ENCODE measurements at places on chromosomes 11 and 22.
A peak's percentile ranks its signal among the peaks of the same experiment; 100 is the strongest.

DNA sequence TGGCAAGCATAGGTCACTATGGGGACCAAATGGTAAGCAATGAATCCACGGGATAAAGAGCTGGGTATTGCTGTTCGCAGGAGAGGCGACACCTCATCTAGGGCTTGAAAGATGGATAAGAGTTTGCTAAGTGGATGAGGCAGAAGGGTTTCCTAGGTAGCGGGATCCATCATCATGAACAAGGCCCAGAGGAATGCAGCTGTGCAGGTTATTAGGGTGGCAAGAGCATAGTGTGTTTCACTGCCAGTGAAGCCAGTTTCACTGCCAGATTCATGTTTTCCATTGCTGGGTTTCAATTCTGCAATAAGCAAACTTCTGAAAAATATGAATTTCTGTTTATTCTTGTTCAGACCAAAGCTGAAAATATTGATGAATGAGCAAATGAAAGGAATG is 27.2 kb downstream of the WEE1 start:
- no peak for DNase-seq

DNA sequence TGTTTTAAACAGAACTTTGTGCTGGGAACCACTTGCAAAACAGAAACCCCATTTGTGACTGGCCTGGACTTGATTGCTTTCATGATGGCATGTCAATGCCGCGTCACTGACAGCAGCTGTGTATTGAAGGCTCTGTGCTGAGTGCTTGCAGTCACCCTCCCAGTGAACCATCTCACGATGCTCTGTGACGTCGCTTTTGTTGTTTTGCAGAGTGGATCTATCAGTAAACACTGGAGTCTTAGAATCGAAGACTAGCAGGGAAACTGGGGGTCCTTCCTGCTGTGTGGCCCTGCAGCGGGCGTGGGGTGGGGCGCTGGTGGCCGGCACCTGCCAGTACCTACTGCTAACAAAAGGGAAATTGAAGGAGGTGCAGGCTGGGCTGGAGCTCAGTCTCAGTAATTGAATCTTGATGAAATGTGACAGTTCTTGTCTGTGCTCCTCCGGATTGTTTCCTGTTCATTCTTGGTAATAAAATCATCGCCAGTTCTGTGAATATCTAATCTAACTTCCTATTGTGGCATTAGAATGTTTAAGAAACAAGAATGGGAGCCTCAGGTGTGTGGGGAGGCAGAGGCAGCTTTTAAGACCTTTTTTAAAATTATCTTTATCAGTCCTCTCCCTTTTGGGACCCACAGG is 50.5 kb upstream of the PARVG start:
- no peak for DNase-seq

GRCh38 chr11:40417627-40418026 is 1041.8 kb downstream of the LRRC4C start:
- no peak for DNase-seq

GRCh38 chr11:7020183-7020917 is at the start of the genes NLRP14 and ZNF214:
TSS of gene NLRP14 (plus strand) at chr11:7020479. CDS start at chr11:7038587, 18,108 bp downstream.
TSS of gene ZNF214 (minus strand) at chr11:7020346. CDS start at chr11:7002835, 17,511 bp downstream.
- DNase-seq, result no peak

- DNase-seq, result no peak
Measured at GRCh38 chr11:47510209-47510608, 42.7 kb downstream of the CELF1 start.

DNA sequence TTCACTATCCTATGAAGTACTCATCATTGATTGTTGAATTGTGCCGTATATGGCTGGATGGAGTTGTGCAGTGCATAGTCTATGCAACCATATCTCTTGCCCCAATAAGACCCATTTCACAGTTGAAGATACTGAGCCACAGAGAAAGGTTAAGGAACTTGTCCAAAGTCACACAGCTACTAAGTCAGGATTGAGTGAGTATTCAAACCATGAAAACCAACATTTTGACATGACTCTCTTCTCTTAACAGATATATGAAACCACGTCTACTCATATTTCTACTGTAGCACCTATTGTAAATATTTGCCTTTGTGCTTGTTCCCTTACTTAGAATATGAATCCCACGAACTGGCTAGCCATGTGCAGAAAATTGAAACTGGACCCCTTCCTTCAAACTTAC is 58.1 kb downstream of the MAML2 start:
- DNase-seq, result no peak

- DNase-seq, result no peak
Measured at GRCh38 chr11:86374586-86374985, at the start of gene CCDC81. TSS of gene CCDC81 (plus strand) at chr11:86374887. CDS start at chr11:86375164, 277 bp downstream.

- DNase-seq, result no peak
Measured at GRCh38 chr11:1844221-1845094, 5.7 kb downstream of the TNNI2 start.

- DNase-seq, result no peak
Measured at GRCh38 chr22:48427731-48428211, 1399.9 kb downstream of the BRD1 start.

GRCh38 chr22:38802671-38803121 is 8.8 kb upstream of the DNAL4 start:
- no peak for DNase-seq

DNA sequence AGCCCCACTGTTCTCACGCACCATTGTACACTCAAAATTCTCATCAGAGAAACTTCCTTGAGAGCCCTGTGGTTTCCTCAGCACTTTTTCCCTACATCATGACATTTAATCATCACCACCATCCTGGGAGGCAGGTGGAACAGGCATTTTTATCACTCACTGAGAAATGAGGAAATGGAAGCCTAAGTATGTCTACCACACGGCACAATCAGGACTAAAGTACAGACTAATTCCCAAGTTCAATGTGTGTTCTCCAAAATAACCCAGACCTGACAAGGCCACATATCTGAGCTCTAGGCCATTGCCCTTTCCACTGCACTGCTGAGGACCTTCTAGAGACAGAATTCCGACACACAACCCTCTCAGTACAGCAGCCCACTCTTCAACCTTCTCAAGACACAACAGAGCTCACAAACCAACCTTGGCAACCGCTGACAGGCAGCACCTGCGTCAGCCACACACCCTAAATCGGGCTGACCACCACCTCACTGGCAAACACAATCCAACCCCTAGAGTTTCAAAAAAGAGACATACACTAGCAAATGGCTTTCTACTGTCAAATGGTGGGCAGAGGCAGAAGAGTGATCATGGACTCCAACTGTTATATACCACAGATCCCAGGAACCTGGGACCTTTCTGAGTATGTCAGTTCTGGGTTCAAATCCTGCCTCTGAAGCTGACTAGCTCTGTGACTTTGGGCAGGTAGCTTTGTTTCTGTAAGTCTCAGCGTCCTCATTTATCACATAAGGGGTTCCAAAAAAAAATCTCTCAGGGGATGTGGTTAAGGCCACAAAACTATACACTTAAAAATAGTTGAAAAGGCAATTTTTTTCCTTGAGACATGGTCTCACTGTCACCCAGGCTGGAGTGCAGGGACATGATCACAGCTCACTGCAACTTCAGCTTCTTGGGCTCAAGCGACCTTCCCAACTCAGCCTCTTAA is 16.3 kb downstream of the SMCO4 start:
- no peak for DNase-seq

- DNase-seq, result no peak
Measured at GRCh38 chr11:117366875-117367274, 39.2 kb downstream of the CEP164 start.

DNA sequence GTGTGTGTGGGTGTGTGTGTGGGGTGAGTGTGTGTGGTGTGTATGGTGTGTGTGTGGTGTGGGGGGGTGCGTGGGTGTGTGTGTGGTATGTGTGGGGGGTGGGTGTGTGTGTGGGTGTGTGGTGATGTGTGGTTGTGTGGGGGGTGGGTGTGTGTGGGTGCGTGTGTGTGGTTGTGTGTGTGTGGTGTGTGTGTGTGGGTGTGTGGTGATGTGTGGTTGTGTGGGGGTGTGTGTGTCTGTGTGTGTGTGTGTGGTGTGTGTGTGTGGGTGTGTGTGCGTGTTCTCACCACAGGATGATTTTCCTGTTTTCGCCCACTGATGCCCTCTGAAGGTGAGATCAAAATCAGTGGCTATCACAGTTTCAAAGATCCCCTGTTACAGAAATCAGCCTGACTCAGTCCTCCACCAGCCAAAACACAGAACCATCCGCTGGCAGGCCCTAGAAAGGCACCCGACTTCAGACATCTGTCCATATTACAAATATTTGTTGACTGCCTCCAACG is 24.7 kb downstream of the CPT1A start:
- no peak for DNase-seq

- DNase-seq, result no peak
Measured at GRCh38 chr11:120696597-120697218, 185.2 kb downstream of the GRIK4 start.

DNA sequence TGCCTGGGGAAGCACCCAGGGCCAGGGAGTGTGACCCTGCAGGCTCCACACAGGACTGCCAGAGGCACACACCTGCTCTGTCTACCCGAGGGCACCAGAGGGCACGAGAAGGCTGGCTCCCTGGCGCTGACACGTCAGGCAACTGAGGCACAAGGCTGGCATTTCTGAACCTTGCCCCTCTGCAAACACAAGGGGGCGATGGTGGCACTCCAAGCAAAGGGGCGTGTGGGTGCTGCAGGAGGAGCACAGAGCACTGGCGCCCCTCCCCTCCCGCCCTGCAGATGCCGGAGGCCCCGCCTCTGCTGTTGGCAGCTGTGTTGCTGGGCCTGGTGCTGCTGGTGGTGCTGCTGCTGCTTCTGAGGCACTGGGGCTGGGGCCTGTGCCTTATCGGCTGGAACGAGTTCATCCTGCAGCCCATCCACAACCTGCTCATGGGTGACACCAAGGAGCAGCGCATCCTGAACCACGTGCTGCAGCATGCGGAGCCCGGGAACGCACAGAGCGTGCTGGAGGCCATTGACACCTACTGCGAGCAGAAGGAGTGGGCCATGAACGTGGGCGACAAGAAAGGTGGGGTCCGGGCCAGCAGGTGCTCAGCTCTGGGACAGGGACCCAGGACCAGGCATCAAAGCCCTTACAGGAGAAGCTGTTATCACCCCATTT is 20.8 kb upstream of the TXNRD2 start:
- peak; percentile 70 for DNase-seq

DNA sequence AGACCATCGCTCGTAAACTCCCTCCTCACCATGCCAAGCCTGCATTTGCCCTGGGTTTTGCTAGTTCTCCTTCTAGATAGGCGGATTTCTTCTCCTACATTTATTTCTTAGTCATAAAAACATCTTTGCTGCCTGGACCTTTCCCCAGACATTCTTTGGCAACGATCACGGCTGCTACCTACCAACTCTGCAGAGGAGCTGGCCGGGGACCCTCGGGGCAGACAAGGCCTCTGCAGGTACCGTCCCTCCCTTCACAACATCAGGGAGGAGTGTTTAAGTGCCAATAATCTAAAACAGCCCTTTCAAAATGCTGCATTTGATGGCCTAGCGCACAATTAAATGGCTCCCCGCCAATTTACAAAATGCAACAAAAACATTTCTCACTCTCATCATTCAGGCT is 34.4 kb downstream of the BRD1 start:
- no peak for DNase-seq

- DNase-seq, result no peak
Measured at GRCh38 chr11:92827132-92827531, 142.3 kb upstream of the MTNR1B start.

DNA sequence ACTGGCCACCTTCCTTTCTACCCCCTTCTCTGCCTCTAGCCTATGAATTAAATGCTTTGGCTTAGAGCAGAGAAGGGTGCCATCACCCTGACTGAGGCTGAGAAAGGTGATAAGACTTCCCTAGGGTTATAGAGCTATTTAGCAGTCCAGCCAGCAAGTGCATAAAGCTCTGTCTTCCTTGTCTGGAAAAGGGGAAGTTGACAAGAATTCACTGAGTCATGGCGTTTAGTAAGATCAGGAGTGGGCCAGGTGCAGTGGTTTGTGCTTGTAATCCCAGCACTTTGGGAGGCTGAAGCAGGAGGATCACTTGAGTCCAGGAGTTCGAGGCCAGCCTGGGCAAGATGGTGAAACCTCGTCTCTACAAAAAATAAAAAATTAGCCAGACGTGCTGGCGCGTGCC is 63.1 kb downstream of the LHFPL7 start:
- no peak for DNase-seq

DNA sequence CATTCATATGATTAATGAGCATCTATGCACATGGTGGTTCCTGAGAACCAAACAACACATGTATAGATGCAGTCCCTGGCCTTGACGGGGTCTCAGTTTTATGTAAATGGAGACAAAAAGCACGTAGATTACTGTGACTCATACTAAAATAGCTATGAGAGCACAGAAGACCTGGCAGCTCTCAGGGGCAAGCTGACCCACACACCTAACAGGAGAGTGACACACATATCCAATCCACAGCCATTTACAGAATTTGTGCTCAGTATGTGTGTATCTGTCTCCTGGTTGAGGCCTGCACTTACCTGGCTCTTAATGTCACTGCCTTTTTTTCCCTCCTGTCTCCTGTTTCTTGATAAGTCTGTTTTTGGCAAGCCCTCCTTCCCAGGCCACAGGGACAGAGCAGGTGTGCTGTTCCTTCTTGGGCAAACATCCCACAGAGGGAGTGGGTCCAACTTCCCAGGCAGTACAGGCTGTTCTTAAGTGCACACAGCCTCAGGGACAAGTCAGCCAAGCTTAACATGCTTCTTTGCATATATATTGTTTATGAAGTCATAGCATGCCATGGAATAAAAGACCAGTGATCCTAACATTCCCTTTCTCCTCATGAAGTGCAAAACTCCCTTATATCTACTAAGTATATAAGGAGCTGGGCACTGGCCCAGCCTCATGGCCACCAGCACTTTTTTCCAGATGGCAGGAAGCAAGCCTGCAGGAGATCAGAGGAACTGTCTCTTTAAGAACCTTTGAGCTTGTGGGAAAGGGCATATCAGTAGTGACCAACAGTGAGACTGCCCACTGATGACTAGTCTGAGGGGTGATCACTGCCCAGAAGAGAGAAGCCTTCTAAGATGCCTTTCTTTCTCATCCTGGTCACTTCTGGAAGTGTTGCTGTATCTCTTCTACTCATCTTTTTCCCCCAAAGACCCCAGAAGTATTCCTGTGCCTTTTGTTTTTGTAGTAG is 124.7 kb upstream of the CCDC90B start:
- DNase-seq, result no peak

DNA sequence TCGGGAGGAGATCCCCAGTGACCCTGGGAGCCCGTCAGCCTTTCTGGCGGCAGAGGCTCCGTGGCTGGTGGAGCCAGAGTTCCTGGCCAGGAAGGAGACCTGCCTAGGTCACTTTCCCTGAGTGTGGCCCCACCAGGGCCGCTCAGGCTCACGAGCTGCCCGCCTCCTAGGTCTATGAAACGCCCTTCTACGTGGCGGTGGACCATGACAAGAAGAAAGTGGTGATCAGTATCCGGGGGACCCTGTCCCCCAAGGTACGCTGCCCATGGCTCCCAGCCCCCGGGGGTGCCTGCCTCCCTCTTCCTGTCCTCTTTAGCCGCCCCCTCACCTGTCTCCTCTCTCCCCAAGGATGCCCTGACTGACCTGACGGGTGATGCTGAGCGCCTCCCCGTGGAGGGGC is 17.0 kb upstream of the MYRF start:
- no peak for DNase-seq

- no peak for DNase-seq
Measured at GRCh38 chr11:61587541-61587941, 6.7 kb upstream of the SYT7 start.
